Right atrium auricular region (tissue), 2 donors: ENCODE measurements at places on chromosomes 7 and 10. TPM values are rescaled to one million over a fixed set of nuclear protein-coding genes. Genes with fewer than 3 reads are reported as not detected.

- no peak for DNase-seq
- no peaks in the 10 kb centered on the region for H3K4me1 ChIP-seq
- no peak overlapping the region for H3K4me3 ChIP-seq
- H3K27ac ChIP-seq, result no peak overlapping the region
- no peaks in the 10 kb centered on the region for H3K27me3 ChIP-seq
Measured at GRCh38 chr10:83605783-83606630, 533.3 kb upstream of the GHITM start.

DNA sequence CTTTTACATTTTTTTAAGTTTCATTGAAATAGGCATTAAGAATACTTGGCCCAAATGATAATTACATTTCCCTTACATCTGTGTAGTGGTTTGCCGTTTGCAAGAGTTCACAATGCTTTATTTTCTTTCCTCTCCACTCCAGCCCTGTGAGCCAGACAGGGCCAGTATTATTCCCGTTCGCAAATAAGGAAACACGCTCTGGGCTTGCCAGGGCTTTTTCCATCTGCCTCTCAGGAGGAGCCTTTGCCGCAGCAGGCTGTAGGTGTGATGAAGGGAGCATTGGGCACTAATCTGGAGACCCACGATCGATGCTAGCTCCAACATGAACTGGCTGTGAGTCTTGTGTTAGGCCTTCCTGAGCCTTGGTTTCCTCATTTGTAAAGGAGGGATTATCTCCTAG is 154.4 kb downstream of the GALNT17 start:
- H3K27me3 ChIP-seq, result no peaks in the 10 kb centered on the region
- no peaks in the 10 kb centered on the region for H3K4me1 ChIP-seq
- no peak overlapping the region for H3K4me3 ChIP-seq
- DNase-seq, result no peak
- H3K36me3 ChIP-seq, result no peaks in the 10 kb centered on the region

GRCh38 chr7:22668971-22669401 is 58.0 kb upstream of the IL6 start:
- H3K4me1 ChIP-seq, result no peaks in the 10 kb centered on the region
- H3K27ac ChIP-seq, result no peak overlapping the region
- no peak overlapping the region for H3K4me3 ChIP-seq

DNA sequence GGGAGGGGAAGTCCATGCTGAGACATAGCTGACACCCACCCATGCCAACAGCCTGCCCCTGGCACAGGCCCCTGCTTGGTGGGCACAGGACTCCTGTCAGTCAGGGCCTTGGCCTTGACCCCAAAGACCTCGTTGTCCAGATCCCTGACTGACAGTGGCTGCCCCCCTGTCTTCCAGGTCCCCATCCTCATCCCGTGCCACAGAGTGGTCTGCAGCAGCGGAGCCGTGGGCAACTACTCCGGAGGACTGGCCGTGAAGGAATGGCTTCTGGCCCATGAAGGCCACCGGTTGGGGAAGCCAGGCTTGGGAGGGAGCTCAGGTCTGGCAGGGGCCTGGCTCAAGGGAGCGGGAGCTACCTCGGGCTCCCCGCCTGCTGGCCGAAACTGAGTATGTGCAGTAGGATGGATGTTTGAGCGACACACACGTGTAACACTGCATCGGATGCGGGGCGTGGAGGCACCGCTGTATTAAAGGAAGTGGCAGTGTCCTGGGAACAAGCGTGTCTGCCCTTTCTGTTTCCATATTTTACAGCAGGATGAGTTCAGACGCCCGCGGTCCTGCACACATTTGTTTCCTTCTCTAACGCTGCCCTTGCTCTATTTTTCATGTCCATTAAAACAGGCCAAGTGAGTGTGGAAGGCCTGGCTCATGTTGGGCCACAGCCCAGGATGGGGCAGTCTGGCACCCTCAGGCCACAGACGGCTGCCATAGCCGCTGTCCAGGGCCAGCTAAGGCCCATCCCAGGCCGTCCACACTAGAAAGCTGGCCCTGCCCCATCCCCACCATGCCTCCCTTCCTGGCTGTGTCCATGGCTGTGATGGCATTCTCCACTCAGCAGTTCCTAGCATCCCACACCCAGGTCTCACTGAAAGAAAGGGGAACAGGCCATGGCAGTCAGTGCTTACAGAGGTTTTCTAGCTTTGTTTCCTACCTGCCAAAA is 197.2 kb downstream of the EBF3 start:
- H3K4me1 ChIP-seq, result no peaks in the 10 kb centered on the region
- H3K27ac ChIP-seq, result no peak overlapping the region
- H3K36me3 ChIP-seq, result no peaks in the 10 kb centered on the region
- peak; percentile 50 for DNase-seq

DNA sequence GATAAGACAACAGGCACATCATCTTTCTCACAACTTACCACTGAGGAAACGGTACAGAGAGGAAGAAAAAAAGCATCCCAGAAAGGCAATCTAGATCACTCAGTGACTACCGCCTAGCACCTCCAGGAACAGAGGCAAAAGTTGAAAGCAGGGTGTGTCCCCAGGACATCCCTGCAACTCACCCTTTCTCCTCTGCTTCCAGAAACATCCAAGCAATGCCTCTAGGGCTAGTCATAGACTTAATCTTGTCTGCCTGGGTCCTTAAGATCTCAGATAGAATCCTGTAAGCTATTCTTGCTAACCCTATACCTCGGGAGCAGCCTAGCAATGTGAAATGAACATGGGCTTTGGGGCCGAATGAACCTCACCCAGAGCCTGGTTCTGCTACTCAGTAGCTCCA is 18.8 kb upstream of the PDCD4 start:
- no peaks in the 10 kb centered on the region for H3K27me3 ChIP-seq
- H3K4me1 ChIP-seq, result no peaks in the 10 kb centered on the region
- H3K36me3 ChIP-seq, result no peaks in the 10 kb centered on the region
- no peak overlapping the region for H3K4me3 ChIP-seq

DNA sequence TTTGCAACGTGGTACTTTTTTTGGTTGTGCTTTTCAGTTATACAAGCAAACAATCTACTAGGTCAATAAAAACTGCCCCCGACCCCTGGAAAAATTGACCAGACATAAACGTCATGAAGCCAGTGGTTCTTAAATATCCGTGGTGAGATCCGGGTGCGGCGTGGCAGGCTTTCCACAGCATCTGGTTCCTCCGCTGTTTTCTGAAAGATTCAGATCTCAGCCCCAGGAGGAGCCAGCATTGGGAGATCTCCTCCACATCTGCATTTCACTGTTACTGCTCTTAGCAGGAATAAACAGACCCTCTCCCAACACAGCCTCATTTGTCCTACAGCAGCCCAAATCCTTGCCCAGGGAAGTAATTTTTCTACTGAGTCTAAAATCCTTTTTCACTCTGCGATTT is 664.3 kb upstream of the FOXK1 start:
- no peak for DNase-seq
- no peak overlapping the region for H3K4me3 ChIP-seq
- no peaks in the 10 kb centered on the region for H3K27me3 ChIP-seq
- no peaks in the 10 kb centered on the region for H3K36me3 ChIP-seq
- no peak overlapping the region for H3K27ac ChIP-seq

DNA sequence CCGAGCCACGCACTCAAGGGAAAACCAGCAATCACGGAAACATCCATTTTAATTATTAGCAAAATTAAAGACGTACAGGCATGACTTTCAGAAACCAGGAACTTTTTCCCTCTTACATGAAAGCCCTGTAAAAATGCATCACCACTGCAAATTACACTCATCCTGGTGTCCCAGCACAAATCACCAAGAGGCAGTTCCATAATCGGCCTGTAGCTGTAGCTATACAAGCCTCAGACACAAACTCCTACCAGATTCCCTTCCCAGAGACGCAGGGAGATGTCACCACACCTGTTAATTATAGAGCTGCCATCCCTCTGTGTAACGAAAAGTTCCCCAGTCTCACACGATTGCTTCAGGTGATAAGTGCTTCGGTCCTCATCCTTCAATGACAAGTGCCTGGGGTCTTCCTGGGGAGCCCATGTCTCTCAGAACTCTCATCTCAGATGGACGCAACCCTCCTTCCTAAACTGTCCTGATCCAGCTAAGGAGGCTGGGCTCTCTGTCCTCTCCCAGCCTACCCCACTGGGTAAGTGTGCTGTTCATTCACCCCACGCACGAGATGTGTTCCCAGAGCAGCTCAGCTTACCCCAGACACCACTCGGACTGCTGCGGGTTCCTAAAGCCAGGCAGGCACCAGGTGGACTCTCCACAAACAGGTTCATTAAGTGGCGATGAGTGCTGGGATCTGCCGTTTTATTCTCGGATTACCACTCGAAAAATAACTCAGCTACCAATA is 5.9 kb downstream of the FGFR2 start:
- H3K27ac ChIP-seq, result no peak overlapping the region
- H3K36me3 ChIP-seq, result no peaks in the 10 kb centered on the region
- peaks cover 15% of the 10 kb centered on the region for H3K4me1 ChIP-seq

DNA sequence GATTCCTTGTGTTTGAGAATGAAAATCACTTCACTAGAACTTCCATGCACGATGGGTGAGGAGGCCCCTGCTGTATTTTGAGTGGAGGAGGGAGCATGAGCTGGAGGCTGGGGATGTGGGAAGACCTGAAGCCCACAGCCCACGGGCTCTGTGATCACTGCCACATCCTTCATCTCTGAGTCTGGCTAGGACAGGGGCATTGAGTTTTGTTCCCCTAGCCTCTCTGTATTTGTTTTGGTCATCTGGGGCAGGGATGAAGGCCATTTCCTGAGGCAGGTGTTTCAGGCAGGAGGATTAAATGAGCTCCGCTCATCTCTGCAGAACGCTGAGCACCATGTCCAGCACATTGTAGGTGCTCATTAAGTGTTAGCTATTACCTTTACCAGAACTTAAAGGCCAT is 293.6 kb downstream of the GLRX3 start:
- DNase-seq, result peak; percentile 11
- H3K36me3 ChIP-seq, result no peaks in the 10 kb centered on the region
- H3K4me3 ChIP-seq, result no peak overlapping the region

DNA sequence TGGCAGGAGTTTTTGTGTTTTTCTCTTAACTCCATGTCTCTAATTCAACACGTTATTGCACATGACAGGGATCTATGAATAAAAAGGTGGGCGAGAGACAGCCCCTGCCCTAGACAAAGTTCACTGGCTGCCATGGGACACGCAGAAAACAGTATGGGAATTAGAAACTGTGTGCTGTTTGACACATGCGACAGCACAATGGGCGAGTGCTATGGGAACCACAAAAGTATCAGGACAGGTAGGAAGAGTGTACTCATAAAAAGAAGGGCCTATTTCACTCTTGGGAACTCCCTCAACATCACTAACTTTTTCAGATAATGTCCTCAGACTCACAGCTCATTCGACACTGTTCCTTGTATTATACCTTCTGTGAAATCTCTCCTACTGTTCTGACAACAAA is 45.7 kb downstream of the MINDY3 start:
- H3K4me3 ChIP-seq, result no peak overlapping the region
- DNase-seq, result no peak
- H3K36me3 ChIP-seq, result peaks cover 3% of the 10 kb centered on the region
- H3K27ac ChIP-seq, result no peak overlapping the region

DNA sequence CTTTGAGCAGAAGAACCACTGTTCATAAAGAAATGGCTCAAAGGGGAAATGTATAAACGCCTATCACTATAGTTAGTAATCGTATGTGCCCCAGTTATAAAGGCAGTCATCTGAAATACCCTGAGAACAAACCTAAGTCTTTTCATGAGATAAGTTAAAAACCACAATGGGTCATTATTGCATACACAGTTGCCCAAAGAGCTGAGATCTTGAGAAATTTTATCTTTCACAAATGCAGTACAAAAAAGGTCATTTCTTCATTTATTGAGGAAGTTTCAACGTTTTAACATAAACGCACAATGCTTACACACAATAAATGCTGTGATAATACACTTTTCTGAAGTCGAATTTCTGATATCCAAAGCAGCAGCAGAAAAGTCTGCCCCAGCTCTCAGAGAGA is 114.4 kb downstream of the MICU1 start:
- DNase-seq, result no peak
- H3K4me1 ChIP-seq, result no peaks in the 10 kb centered on the region

GRCh38 chr7:85525676-85526075 is 338.8 kb upstream of the SEMA3D start:
- H3K4me3 ChIP-seq, result no peak overlapping the region
- DNase-seq, result no peak
- H3K4me1 ChIP-seq, result no peaks in the 10 kb centered on the region
- H3K27ac ChIP-seq, result no peak overlapping the region

- H3K27ac ChIP-seq, result peak overlapping the region; percentile 93
- no peak for DNase-seq
- no peaks in the 10 kb centered on the region for H3K27me3 ChIP-seq
Measured at GRCh38 chr10:114767986-114768821, 53.4 kb upstream of the FHIP2A start.

DNA sequence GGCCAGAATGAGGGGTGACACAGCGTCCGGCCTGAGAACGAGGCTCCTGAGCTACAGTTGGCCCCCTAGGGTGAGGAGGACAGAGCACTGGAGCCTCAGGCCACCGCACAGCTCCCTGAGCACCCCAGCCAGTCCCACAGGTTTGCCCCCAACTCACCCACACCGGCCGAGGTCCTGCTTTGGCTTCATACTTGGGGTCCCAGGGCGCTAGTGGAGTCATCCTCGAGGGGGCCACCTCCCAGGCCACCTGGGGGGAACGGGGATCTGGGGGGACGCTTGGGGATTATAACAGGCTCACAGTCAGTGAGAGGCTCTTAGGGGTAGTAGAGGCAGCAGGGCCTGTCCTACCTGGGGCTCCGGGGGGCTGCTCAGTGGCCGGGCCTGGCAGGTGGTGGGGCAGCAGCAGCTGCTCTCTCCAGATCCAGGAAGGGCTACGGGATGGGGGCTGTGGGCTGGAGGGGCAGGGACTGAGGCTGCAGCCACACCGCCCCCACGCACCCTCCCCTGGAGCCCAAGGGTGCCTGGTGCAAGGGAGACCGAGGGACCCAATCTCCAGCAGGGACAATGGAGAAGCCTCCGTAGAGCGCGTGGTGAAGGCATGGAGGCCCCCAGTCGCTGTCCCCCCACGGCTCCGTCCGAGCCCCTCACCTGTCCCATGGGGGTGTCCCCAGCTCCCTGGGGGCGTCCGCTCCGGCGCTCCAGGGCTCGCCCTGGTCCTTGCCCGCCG is 588 bp downstream of the SAP25 start:
- no peaks in the 10 kb centered on the region for H3K27me3 ChIP-seq
- peaks cover 17% of the 10 kb centered on the region for H3K4me1 ChIP-seq
- no peak overlapping the region for H3K4me3 ChIP-seq
- H3K36me3 ChIP-seq, result peaks cover 42% of the 10 kb centered on the region
- DNase-seq, result no peak

DNA sequence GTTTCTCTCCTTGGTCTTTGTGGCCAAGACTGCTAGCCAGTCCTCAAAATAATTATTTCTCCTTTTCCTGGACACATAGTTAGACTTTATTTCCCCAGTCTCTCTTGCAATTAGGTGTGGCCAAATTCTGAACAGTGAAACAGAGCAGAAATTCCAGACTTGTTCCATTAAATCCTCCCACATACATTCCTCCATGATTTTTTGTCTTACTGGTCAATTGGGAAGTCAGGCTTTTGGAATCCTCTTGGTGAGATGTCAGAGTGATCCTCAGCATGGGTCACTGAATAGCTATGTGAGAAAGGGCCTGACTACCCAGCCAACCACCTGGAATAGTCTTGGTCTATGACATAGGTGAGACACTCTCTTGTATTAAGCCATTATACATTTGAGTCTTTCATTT is 164.2 kb downstream of the DGKI start:
- no peak for DNase-seq
- H3K4me1 ChIP-seq, result no peaks in the 10 kb centered on the region
- H3K36me3 ChIP-seq, result no peaks in the 10 kb centered on the region
- H3K27me3 ChIP-seq, result no peaks in the 10 kb centered on the region

The VIM gene
- total RNA-seq, result 1,600 TPM

The NODAL gene
- total RNA-seq, result not detected

The PMS2 gene
- total RNA-seq, result 5.0 TPM

The PDE6C gene
- total RNA-seq, result not detected

The PLCE1 gene
- 28.1 TPM for total RNA-seq

The KIF20B gene
- total RNA-seq, result 1.1 TPM

The LRRC17 gene
- total RNA-seq, result 1.8 TPM
